Activated CD8-positive, alpha-beta memory T cell treated with anti-CD3 and anti-CD28 coated beads for 24 hours (primary cell): ENCODE measurements at places on chromosomes 5 and 9.

- DNase-seq, result no peak
Observed at GRCh38 chr5:43411495-43411894, 696 bp downstream of the CCL28 start.

GRCh38 chr9:133103183-133103986 is 17.7 kb downstream of the RALGDS start:
- DNase-seq, result peak; percentile 85

DNA sequence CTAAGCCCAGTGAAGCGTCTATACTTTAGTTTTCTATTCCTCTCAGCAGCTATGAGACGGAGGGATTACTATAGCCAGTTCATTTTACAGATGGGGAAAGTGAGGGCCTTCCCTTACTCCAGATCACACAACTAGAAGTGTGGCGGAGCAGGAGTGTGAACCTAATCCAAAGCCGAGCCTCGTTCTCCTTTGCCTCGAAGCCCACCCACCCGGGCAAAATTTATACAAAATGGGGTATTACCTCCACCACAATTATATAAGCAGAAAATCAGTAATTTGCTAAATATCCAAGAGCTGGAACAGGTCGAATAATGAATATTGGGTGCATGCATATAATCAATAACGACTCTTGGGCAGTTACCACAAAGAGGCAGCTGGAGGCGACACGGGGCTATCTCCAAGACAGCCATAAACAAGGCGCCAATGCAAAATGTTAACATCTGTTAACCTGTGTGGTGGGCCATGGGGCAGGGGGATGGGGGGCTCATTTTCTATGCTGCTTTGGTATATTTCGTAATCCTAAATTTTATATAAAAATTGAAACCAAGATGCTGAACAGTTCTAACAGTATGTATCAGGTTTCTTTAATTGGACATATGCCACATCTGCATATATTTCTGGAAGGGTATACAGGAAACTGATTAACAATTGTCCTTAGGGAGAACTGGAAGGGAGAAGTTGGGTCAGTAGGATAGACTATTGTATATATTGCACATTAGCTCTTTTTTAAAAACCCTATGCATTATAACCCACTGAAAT is 1.2 kb upstream of the RNF44 start:
- DNase-seq, result no peak

GRCh38 chr9:75033791-75034473 is 5.8 kb upstream of the CARNMT1 start:
- DNase-seq, result no peak

DNA sequence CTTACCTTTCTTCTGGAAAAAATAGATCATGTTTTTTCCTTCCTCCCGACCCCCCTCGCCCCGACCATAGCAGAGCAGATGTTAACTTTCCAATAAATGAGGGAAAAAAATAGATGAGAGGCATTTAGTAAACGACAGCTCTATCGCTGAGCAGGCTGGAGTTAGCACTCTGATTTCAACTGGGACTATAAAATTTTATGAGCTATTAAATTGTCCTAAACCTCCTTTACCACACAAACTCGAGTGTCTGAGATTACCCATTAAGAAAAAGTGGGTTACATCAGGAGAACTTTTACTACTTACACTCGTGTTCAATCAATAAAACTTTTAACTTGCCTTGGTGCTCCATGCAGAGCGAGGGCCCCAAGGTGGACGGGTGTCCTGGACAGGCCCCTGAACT is 59.8 kb upstream of the RNU6ATAC start:
- DNase-seq, result no peak

GRCh38 chr5:74643111-74643562 is 2.6 kb upstream of the ENC1 start:
- no peak for DNase-seq

GRCh38 chr9:126061575-126061974 is 265.1 kb upstream of the MVB12B start:
- DNase-seq, result no peak

- DNase-seq, result no peak
Observed at GRCh38 chr5:51378448-51379330, 4.6 kb upstream of the ISL1 start.

DNA sequence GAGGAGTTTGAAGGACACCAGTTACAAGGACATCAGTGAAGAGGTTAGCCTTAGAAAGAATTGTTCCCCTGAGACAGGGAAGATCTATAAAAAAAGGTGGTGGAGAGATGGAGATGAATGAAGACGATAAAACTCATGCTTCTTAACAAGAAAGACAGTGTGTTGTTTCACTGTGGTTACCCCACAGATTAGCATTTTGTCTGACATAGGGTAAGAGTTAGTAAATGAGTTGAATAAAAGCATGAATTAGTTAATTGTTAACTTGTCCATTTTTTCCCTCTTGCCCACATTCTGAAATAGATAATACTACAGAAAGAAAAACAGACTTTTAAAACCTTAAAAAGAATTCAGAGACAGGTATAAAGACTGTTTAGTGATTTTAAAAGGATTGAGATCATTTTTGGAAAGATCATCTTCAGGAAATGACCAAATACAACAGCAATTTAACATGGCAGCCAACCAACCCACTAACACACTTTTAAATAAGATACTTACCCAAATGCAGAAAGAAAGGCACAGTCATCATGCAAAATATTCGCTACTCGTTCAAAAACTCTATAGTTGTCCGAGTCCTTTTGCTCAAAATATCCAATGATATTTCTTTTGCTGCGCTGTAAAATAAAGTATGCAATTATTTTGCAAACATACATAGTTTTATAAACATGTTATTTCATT is 78.5 kb downstream of the ERP44 start:
- no peak for DNase-seq

DNA sequence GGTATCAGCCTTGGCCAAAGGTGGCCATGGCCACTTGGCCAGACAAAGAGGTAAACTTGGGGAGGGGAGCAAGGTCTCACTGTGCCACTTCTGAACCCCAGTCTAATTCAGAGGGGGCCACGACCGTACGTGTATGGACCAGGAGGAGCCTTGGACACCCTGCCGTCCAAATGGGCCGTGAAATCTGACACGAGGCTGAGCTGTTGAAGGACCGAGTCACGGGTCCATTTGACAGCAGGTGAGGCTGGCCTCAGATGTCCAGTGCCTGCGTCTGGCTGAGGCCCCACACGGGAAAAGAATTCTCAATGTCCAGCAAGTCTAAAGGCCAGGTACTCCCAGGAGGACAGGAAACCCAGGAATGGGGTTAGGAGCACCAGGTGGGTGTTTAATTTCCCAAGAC is 17.7 kb downstream of the CMBL start:
- DNase-seq, result no peak

DNA sequence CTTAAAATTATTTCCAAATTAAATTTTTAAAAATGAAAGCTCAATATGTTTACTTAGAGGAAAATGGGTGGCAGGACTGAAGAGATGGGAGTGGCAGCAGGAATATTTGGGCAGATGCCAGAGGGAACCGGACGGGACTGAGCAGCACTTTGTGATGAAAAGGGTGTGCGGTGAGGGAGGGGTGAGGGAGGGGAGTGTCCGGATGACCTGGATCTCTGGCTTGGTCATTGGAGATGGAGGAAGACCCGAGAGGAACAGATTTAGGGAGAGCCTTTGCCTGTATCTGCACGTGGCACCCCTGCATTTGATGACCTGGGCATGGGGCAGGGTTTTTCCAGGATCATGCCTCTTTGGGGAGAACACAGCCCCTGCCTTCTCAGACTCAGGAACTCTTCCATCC is 201.1 kb upstream of the MVB12B start:
- peak; percentile 11 for DNase-seq

DNA sequence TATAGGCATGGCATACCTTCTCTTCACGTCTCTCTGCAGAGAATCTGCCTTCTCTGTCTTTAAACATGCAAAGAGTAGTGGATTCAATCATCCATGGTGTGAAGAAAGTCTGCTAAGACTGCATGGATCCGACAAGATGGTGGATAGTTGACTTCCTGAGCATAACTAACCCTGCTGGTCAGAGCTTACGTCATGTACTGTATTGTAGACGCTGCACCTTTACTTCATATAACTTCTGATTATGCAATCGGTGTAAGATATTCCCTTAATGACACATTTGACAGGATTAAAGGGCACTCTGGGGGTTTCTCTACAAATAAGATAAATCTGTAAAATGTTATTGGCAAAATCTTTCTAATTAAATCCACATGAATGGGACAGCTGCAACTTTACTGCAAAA is 240.3 kb upstream of the NREP start:
- DNase-seq, result no peak
